Caudate nucleus (tissue), 63 donors: ENCODE measurements at places on chromosomes 6 and 20.

DNA sequence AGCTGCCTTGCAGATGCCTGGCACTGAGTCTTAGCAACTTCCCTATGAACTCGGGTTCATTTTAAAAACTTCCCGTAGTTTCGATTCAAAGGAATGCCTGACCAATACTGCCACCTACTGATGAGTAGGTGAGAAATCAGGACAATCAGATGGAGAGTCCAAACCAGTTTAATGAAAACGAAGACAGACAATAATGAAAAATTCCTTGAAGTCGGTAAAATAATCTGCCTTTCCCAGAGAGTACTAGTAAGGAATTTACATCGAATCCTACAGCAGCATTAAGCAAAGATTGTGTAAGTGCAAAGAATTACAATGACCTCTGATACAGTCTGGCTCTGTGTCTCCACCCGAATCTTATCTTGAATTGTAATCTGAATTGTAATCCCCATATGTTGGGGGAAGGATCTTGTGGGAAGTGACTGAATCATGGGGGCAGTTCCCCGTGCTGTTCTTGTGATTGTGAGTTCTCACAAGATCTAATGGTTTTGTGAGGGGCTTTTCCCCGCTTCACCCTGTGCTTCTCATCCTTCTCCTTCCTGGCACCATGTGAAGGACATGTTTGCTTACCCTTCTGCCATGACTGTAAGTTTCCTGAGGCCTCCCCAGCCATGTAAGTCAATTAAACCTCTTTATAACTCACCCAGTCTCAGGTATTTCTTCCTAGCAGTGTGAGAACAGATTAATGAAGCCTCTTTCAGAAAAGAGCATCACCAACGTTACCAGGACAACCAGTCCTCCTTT lies 134.4 kb downstream of the ARHGAP18 start:
- no peak for DNase-seq

GRCh38 chr20:43681991-43682410 lies 15.1 kb downstream of the MYBL2 start:
- no peak for DNase-seq

- no peak for DNase-seq
These were observed 35.6 kb downstream of the UTRN start for GRCh38 chr6:144320741-144321140.

DNA sequence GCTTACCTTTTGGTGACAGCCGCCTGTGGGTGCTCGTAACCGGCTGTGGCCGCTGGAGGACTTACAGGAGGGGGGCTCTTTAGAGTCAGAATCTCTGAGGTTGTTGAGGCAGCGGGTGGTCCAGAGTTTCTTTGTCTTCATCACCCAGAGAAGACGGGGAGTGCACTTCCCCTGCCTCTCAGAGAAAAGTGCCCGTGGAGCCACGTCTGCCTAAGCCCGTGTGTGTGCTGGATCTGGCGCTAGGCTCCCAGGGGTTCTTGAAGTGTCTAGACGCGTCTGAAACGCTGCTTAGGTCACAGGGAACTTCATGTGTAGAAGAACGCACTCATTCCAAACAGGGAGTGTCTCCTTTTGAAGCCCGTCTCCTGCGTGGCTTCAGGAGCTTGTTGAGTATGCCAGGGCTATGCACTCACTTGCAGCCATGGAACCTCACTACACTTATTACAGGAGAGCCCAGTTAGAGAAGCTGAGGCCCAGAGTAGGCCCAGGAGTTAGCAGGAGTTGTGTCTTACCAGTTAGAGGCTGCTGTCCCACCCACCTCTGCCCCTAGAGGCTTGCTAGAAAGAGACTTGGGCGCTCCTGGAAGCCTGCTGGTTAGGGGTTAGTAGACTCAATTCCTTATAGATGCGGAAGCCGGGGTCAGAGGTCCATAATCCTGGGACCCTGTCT lies 1.3 kb downstream of the LSM14B start:
- DNase-seq = no peak

- DNase-seq = peak; percentile 14
These were observed 637 bp downstream of the MYLK4 start for GRCh38 chr6:2749969-2750600.

GRCh38 chr6:30211306-30211705 lies 1.9 kb downstream of the TRIM26 start:
- DNase-seq = no peak

DNA sequence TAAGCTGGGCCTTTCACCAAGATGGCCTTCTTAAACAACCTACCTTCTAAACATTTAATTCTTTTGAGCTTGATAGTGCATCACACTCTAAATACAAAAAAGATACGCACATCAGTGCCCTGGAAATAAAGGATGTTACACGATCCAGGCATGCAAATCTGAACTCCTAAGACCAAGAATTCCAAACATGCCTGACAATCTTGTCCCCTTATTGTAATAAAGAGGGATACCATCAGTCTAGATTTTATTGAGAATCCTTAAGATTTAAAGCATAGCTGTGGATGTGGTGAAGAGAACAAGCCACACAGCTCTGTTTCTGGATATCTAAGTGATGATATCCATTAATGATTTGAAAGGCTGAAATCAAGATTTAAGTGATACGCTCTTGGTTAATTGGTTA lies 13.0 kb downstream of the ZNF451 start:
- DNase-seq = no peak

- peak; percentile 44 for DNase-seq
These were observed 2.4 kb upstream of the MCM3 start for GRCh38 chr6:52286798-52287432.

DNA sequence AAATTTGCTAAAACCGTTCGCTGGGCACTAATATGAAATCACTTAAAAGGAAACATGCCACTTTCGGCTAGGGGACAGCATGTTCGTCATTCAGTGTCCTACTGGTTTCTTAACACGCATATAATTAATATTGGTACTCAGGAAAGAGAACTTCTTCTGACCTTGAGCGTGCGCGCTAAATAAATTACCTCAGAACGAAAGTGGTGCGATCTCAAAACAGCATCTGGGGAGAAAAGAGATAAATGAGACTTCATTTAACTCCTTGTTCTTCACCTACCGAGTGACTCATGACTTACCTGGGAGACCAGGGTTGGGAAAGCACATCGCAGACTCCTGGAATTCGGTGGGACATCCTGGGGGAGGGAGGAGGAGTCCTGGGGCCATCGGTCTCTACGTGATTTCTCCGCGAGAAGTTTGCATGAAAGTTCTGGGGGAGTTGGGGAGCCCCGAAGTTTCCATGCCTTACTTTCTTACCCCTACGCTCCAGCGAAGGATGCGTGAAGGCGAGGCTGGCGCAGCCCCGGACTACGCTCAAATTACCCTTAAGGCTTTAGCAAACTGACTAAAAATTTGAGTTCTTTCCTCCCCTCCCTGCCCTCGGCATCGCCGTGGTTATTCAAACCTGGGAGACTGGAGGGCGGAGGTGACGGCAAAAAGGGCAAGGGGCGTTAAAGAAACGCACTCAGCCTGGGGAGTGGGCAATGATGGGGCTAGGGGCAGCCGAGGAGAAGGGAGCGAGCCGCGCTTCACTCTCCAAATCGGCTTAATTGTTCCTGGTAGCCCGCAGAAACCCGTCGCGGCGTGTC lies 1.1 kb upstream of the BEND6 start:
- DNase-seq = no peak

GRCh38 chr20:45044601-45045000 lies 56.3 kb downstream of the KCNS1 start:
- no peak for DNase-seq

DNA sequence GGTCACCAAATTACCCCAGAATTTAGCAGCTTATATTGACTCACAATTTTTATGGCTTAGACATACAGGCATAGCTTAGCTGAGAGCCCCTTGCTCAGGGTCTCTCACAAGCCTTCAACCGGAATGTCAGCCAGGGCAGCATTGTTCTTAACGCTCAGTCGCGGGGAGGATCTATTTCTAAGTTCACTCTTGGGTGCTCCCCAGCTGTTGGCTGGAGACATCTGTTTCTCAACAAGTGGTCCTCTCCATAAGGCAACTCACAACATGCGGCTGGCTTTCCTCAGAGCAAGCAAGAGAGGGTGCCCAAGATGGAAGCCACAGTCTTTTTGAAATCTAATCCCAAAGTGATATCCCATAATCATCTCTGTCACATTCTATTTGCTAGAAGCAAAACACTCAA lies 46.6 kb downstream of the SLX4IP start:
- no peak for DNase-seq

DNA sequence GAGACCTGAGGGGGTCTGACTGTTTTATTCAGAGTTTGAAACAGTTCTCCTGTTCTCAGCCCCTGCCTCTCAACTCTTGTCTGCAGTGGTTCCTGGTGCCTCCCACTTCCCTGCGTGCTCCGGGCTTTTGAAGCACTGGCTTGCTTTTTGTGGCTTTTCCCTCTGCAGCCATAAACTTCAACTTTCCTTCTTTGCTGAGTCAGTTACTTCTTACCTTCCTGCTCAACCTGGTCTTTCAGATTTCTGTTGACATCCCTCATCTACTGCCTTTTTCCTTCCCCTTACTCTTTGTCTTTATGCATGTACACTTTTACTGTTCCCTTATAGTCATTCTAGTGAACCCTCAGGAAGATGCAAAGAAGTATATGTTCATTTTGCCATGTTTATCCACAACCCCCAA lies 57.4 kb downstream of the ASXL1 start:
- no peak for DNase-seq

DNA sequence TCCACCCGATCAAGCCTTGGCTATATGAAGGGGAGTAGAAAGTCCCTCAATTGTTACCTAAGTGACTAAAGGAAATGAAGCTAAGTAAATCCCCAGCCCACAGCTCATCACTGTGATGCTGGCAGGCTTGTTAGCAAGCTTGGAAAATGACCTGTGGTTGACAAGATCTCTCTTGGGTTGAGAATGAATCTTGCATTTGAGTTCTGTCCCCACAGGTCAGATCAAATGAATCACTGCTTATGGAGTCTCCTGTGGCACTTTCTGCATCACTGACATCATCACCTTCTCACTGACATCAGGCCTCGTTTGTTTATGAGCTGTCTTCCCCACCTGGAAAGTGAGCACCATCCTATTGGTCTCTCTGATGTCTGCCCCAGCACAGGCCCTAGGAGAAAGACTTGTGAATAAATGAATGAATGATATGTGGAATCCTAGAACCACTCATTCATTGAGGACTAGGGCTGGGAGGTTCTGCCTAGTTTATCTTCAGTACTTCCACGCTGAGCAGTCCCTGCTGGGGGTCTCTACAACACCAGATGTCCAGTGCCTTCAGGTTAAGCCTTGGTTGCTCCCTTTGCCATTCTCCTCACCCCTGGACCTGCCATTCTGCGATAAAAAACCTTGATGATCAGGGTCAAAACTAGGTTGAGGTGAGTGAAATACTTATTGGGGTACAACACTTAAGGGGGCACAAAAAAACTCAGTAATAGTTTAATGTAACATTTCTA lies 318.4 kb upstream of the MOCS1 start:
- DNase-seq = no peak

DNA sequence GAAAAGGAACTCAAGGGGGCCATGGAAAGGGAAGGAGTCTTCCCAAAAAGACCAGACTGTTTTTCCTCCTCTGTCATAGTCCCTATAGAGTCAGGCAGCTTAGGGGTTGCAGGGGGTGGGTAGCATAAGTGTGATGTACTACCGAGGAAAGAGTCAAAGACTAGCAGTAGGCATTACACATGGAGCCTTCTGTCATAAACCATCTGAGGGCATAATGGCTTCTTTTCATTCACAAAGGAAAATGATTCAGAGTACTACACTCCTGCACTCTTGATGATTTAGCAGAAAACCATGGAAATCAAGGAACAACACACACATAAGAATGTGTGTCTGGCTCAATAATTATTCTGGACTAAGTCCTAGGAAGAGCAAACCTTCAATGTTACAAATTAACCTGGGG lies 14.9 kb downstream of the PLN start:
- no peak for DNase-seq

DNA sequence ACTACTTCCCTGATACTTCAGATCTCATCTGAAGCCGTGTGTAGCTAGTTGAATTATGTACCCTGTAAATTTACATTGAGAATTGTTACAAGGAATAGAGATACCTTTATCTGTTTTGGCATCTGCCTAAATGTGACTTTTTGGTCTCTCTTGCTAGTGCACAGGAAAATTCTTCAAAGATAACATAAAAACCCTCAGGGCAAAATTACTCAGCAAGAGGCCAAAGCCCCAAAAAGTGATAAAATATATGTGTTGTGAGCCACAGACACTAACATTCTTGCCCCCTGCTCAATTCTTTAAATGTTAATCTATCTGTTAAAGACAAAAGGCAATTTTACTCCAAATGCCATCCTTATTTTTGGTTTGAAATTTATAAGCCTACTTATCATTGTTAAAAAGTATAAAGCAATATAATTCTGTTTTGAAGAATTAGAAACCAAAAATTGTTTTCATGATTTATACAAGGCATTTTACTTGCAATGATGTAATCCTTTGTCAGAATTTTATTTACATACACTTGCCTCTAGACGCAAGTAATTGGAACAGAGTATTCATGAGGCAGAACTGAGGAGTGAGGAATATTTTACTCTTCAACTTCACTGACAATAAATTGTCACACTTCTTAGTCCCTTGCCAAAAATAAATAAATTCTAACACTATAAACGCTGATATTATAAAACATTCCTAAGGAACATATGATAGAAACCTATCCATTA lies 186.2 kb downstream of the EPM2A start:
- no peak for DNase-seq

- no peak for DNase-seq
These were observed 106.3 kb downstream of the RNF144B start for GRCh38 chr6:18493382-18493891.

- no peak for DNase-seq
These were observed 5.2 kb downstream of the OCSTAMP start for GRCh38 chr20:46545077-46545826.
